ELR (cell line): ENCODE measurements at places on chromosomes 3 and 15.

GRCh38 chr3:113658107-113658506, 38.3 kb downstream of the USF3 start:
- DNase-seq, result no peak

- DNase-seq, result no peak
These were observed 4.1 kb downstream of the GAP43 start for GRCh38 chr3:115627180-115628074.

DNA sequence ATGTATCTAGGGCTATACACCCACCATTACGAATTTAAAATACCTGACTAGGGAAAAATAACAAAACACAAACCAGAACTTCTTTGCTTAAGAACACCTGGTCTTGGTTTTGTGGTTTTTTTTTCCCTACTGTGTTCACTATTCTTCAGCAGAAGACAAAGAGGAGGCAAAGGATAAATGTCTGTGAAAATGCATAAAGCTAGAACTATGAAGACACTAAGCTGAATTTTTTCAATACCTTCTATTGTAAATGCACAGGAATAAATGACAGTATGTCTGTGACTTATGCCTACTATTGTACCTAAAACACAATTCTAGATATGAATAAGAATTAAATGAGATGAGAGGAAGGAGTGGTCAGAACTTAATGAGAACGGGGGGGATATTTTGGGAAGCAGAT, 86.9 kb downstream of the TBL1XR1 start:
- no peak for DNase-seq

- DNase-seq, result peak; percentile 95
These were observed 81.6 kb downstream of the PPCDC start for GRCh38 chr15:75104804-75105557.

DNA sequence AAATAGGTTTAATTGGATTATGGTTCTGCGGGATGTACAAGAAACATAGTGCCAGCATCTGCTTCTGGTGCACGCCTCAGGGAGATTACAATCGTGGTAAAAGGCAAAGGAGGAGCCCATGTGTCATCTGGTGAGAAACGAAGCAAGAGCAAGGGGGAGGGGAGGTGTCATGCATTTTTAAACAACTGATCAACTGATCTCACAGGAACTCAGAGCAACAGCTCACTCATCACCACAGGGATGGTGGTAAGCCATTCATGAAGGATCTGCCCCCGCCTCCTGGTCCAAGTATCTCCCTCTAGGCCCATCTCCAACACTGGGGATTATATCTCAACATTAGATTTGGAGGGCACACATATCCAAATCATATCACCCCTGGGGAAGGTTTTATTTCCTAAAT, 42.1 kb upstream of the FGF7 start:
- peak; percentile 6 for DNase-seq

- DNase-seq, result no peak
These were observed 11.6 kb upstream of the SPSB4 start for GRCh38 chr3:141039589-141039988.

DNA sequence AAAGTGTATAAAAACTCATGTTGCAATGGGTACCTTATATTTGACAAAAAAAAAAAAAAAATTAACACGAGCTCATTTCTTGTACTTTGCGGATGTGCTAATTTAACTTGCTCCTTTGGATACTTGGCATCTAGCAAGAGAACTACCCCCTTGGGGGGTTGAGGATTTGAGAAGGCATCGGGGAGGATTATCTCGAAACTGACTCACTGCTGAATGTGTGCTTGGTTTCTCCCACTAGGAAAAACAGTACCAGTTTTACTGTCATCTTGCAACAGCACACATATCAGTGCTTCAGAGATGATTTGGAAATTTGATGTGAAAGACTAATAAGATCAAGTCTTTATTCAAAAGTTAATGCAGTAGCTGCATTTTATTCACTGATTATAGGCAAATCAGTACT, 891 bp downstream of the EXOG start:
- peak; percentile 30 for DNase-seq

DNA sequence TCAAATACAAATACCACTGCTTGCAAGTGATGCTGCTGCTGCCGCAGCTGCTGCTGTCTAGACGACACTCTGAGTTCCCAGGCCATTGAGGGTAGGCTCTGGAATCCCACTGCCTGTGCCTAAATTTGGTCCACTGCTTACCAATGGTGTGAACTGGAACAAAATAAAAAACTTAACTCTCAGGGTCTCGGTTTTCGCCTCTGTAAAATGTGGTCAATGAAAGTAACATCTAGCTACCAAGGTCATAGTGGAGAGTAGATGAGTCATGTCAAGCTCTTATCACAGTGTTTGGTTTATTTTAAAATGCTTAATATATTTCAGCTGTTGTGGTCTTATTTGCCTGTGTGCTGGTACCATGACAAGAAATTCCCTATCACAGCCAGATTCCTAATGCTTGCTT, 299.3 kb downstream of the CLSTN2 start:
- DNase-seq, result no peak

GRCh38 chr15:76187163-76187562, 124.1 kb downstream of the ETFA start:
- DNase-seq, result no peak

DNA sequence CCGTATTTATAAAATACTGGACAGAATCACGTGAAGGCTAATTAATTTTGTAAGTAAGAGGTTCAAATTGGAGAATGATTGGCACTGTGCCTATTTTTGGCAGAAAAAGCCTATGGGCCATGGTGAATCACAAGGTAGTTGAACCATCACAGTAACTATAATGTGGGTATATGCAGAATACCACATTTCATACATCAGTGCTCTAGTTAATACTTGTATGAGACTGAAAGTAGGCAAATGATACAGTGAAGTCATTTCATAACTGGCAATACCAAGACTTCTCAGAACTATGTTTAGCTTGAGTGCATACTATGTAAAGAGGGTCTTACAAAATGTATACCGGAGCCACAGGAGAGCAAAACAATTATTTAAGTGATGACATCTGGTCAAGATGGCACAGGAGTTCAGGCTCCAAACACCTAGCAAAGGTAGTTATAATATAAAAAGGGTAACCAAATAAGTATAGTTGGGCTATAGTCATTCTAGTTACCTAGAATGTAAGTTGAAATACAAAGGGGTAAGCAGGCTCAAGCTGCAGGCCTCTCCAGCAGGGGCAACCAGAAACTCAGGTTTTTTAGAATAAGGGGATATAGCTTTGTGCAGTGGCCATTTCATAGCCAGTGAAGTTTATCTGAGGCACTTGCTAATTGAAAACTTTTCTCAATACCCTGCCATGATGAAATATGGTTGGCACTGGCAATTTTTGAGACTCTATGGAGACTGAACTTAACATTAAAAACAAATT, 19.1 kb downstream of the GPR160 start:
- no peak for DNase-seq

DNA sequence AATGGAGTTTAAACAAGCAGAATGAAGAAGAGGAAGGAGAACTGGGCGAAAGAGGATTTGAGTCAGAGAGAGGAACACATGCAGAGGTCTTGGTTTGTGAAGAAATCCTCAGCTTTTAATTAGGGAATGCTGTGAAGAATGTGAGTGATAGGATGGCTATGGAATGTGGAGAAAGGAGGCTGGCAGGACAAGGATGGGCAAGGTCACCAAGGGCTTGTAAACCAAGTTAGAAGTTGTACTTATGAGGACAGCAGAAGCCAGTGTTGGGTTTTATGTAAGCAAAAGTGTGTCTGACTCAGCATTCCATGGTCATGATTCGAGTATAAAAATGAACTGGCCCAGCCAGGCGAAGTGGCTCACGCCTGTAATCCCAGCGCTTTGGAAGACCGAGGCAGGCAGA, 60.0 kb upstream of the IL12A start:
- peak; percentile 98 for DNase-seq

- peak; percentile 86 for DNase-seq
These were observed 182.2 kb downstream of the WDR76 start for GRCh38 chr15:44009038-44009437.

GRCh38 chr15:78387246-78388037, 47.3 kb downstream of the CRABP1 start:
- DNase-seq, result no peak

DNA sequence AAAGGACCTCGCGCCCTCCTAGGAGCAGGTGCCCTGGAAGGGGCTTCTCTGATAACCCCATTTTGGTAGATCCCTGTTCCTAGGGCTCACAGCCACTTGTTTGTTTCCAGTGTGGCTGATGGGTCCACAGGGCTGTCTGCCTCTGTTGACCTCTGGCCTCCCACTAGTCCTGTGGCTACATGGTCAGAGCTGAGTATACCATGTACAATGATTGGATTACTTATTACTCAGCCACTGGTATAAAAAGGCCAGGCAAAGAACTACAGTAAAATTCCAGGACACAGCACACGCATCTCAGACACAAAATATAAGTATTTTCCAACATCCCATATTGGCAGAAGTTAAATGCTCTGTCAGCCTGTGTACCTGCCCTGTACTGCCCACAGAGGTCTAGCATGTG, 277.3 kb downstream of the GABRG3 start:
- no peak for DNase-seq

DNA sequence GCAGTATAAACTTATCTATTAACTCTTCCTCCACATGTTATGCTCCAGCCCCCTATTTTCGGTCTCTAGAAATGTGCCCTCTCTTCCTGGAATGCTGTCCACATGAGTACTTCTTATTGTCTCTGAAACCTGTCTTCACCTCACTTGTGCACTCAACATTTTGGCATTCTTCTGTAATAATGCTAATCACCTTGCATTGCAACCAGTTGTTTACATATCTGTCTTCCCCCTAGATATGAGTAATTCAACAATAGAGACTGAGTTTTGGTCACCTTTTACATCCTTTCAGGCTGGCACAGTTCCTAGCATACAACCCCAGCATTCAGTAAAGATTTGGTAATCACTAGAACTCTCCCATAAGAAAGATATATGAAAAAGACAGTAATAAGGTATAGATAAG, 17.2 kb downstream of the CCDC80 start:
- DNase-seq, result peak; percentile 39

DNA sequence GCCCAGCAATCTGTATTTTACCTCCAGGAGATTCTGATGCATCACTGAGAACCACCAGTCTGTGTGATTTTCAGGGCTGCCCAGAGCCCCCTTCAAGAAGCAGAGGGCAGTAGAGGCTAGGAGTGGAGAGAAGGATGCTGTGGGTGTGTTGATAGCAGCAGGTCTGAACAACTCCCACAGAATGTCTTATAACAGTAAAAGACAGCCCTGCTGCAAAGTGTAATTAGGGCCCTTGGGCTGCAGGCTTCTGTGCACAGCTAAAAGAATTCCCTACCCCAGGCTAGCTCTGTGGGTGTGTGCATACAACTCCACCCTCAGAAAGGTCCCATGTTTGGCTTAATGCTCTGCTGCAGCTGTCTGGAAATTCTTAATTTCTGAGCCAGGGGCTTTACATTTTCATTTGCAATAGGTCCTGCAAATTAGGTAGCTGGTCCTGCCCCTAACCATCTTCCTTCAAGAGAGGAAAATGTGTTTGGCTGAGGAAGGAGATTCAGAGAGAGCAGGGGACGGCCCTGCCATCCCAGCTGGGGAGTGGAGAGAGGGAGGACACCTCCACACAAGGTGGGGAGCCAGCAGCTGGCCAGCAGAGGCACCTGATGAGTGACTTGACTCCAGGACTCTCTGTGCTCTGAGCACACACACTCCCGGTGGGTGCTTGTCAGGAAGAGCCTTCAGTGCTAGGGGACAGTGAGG, 43.2 kb upstream of the RAB6B start:
- peak; percentile 28 for DNase-seq

DNA sequence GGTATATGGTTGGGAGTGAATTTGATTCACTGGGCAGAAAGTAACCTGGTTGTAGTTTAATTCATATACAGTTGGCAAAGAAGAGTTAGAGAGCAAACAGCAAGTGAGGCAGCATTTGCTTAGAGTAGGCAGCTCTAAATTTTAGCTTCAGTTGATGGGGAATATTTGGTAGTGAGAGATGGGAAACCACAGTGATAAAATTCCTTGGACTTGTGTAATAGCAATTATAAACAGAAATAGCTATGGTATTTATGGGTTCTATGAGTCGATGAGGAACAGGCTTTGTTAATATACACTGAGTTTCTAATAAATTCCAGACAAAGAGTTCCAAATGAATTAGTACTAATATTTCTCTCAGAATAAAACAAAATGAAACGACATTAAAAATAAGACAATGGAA, 894.0 kb downstream of the ROBO2 start:
- DNase-seq, result no peak

DNA sequence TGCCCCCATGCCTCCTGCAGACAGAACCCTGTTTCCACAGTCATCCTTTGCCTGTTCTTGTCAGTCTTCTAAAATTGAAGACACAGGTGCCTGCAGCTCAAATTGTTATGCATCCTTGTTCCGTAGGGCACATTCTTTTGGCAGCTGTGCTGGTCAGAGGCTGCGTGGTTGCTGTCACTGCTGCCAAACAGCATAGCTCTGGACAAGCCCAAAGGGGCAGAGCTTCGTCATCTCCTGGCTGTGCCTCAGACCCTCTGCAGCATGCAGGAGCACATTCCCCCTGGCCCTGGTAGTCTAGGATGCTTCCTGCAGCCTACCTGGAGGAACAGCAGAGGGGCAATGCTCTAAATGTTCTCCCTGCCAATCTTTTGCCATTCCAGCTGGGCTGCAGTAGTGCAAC, 2.1 kb upstream of the FBXL22 start:
- no peak for DNase-seq

- peak; percentile 68 for DNase-seq
These were observed 42.0 kb downstream of the PML start for GRCh38 chr15:74036271-74037170.

GRCh38 chr3:79002465-79003372, 765.1 kb downstream of the ROBO1 start:
- DNase-seq, result no peak

- peak; percentile 29 for DNase-seq
These were observed 1.7 kb downstream of the RASSF1 start for GRCh38 chr3:50338965-50339364.

- no peak for DNase-seq
These were observed 9.6 kb upstream of the RAD51 start for GRCh38 chr15:40685376-40685775.

- DNase-seq, result no peak
These were observed 309.9 kb downstream of the RPLP1 start for GRCh38 chr15:69762373-69763148.

DNA sequence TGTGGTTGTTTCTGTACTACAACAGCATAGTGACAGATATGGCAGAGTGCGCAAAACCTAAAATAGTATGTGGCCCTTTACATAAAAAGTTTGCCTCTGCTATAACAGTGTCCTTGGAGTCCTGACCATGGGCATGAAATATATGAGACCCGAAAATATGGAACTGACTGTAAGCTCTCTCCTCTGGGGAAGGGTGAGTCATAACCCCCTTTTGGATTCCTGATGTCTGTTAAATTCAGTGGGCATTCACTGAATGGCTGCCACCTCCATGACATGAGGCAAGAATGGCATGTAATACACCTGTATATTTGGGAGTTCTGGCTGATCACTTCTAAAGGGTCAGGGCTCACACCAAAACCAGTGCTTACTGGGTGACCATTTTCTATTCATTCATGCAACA, 6.1 kb downstream of the TBC1D2B start:
- no peak for DNase-seq

- no peak for DNase-seq
These were observed 354.7 kb downstream of the MCTP2 start for GRCh38 chr15:94586099-94586498.

- no peak for DNase-seq
These were observed 1272.9 kb downstream of the ROBO1 start for GRCh38 chr3:78494851-78495250.
